Activated CD4-positive, CD25-positive, alpha-beta regulatory T cell treated with anti-CD3 and anti-CD28 coated beads, Interleukin-2, amount 50 U/mL, for 72 hours (primary cell): ENCODE measurements at places on chromosomes 3 and 15.

DNA sequence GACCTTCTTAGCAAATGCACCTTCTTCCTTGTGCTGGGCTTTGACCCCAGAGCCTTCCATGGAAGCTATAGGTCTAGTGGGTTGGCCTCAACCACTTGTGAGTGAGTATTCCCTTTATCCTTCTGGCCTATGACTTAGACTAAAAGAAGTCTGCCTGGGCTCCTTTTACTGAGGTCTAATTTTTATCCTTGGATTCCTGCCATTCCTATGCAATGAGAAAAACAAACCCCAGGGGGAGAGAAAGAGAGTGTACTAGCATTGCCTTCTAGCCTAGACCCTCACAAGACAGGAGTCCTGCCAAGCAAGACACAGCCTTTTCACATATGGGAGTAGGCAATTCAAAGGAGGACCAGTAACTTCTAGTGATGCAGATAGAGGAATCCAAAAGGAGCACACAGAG, 155.4 kb downstream of the PPM1L start:
- no peak for DNase-seq

- DNase-seq, result no peak
Measured at GRCh38 chr15:88385078-88385700, 82.0 kb downstream of the MRPL46 start.

DNA sequence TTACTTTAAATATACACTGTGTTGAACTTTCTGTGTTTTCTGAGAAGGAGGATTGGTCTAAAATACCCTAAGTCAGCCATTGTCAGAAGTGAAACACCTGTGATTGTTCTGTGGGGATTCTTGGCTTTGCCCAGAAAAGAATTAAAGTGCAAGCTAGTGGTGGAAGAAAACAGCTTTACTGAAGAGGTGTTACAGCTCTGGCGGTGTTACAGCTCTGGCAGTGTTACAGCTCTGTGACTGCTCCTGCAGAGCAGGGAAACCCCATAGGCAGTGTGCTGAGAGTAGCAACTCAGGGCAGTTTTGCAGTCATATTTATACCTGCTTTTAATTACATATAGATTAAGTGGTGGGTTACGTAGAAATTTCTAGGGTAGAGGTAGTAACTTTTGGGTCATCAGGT, 66.6 kb downstream of the C3orf20 start:
- DNase-seq, result no peak

DNA sequence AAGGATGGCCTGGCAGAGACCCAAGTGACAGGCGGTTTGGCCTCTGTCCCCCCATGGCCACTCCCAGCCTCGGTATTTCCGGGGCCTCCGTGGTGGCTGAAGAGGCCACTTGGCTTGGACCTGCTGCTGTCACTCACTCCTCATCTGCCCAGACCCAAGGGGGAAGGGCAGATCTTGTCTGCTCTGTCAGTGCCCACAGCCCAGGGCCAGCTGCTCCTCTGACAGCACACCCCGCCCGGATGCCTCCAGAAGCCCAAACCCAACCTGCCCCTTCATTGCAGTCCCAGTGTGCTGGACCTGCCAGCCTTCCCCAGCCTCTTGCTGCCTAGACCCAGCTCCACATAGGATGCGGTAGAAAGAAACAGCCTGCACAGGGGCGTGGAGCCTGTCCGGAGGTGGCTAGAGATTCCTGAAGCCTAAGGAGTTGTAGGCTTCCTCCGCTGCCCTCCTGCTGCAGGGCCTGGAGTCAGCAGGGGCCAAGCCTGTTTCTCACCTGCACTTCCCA, 52.0 kb downstream of the MAGEF1 start:
- no peak for DNase-seq

DNA sequence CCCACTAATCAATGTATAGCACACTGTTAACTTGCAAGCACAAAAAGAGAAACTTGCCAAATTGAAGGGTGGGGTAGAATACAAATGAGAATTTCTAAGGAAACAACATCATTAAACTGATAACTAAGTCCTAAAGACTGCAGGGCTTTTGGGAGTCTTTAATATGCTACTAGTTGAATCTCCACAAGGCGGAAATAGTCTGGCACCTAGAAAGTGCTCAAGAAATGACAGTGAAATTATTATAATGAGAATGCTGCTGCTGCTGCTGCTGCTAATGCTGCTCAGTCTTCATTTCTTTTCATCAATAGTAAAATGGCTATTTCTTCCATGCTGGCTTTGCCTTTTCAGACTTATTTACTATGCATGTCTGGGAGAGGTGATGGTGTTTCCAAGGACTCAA, 91.8 kb downstream of the BTD start:
- DNase-seq, result no peak

GRCh38 chr3:72860053-72860452, 11.8 kb upstream of the SHQ1 start:
- no peak for DNase-seq

- DNase-seq, result no peak
Measured at GRCh38 chr3:162658003-162658402, 1161.4 kb downstream of the OTOL1 start.

GRCh38 chr3:107825556-107825955, 265.3 kb downstream of the CD47 start:
- DNase-seq, result no peak

GRCh38 chr3:65713016-65713415, 325.7 kb downstream of the MAGI1 start:
- no peak for DNase-seq

- no peak for DNase-seq
Measured at GRCh38 chr3:98892263-98892662, 9.2 kb downstream of the DCBLD2 start.

DNA sequence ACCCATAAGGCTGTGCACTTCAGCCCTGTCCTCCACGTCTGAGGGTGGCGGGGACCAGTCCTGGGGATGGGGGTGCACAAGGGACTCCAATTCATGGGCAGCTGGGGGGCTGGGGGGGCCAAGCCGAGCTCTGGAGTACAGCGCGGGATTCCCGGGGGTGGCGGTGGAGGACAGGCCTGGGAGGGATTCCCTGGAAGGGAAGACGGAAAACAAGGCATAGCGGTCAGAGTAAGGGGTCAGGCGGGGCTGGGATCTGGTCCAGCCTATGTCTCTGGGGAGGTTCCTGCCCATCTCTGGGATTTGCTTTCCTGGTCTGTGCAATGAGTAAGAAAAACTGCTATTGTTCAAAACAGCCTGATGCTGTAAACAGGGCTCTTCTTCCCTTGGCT, 8.1 kb upstream of the IGDCC3 start:
- no peak for DNase-seq

GRCh38 chr3:52117537-52117936, 36.7 kb downstream of the POC1A start:
- DNase-seq, result no peak

DNA sequence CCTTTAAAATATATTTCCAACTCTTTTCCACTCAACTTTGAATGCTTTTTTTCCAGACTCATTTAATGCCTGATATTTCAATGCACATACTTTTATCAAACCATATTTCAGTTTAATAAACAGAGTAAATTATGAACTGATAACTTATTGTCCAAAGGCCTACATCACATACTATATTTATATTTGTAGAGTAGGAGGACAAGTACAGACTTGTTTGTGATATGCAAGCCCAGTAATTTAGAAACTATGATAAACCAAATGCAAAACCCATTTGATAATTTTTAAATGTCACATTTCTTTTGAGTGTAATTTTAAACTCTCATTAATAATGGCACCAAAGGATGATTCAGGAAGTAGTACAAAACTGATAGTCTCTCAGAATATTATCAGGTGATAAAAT, 3.3 kb downstream of the RFX7 start:
- no peak for DNase-seq

DNA sequence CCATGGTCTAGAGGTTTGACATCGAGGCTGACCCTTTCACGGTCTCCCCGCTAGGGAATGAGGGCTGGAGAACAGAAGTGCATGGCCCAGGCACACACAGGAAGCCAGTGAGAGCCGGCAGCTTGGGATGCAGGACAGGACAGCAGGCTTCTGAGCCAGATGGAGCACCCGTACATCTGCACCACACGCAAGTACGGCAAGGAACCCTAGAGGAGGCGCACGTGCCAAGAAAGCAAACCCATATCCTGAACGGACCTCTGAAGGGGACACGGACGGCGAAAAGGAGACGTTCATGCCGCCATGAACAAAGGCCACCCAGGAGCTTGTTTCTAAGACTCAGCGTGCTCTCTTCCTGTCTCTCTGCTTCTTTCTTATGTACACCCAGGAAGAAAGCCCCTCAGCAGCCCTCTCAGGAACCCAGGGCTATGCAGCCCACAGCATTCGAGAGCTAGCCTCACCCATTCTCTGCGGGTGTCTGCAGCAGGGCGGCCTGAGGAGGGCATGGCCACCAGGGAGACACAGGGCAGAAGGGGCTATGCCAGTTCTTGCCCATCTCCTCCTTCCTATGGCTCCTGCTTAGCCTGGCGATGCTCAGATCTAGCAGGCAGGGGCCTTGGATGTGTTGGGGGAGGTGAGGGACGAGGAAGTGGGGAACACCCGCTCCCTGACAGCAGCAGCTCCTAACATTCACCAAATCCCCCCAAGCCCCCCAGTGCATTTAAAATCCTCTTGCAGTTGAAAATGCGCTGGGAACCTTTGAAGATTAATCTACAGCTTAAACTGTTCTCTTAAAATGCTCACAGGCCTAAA, 81.3 kb downstream of the PCSK6 start:
- DNase-seq, result no peak

GRCh38 chr3:33113772-33114621, at the start of gene CRTAP:
Gene CRTAP, plus strand, starts transcription at chr3:33114014. Its CDS starts 64 bp downstream, at chr3:33114078.
- DNase-seq, result peak; percentile 86

DNA sequence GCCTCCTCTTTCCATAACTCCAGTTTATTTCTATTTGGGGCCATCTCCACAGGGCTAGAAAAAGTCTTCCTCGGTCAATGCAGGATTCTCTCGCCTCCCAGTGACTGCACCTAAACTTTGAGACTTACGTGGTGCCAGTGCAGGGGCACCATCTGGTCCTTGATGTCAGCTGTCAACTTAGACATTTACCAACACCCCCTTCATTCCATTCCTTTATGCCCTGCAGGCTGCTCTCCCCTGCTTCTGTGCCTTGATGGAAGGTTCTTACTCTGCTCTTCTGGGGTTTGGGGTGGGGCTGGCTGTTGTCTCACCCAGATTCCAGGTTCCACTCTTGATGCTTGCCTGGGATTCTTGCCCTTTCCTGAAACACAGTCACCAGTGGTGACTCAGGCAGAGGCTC, 101.8 kb downstream of the ST8SIA2 start:
- DNase-seq, result no peak

GRCh38 chr3:179037351-179037750, 34.3 kb downstream of the ZMAT3 start:
- no peak for DNase-seq

GRCh38 chr3:102129760-102130608, 280.7 kb downstream of the NFKBIZ start:
- DNase-seq, result no peak

DNA sequence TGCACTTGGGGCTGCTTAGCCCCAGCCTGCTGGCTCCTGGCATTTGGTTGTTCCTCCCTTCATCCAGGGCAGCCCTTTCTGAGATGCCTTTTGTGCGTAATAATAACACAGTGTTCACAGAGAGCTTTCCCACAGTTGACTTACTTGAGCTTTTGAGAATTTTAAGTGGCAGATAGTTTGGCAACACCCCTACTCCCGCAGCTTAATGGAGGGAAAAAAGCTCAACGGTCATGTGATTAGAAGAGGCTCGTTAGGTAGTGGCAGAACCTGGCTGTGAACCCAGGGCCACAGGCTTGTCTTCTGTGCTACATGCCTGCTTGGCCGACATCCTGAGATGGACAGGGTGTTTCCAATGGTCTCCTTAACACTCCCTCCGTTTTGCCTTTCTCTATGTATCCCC, 4.7 kb downstream of the KBTBD13 start:
- DNase-seq, result no peak

DNA sequence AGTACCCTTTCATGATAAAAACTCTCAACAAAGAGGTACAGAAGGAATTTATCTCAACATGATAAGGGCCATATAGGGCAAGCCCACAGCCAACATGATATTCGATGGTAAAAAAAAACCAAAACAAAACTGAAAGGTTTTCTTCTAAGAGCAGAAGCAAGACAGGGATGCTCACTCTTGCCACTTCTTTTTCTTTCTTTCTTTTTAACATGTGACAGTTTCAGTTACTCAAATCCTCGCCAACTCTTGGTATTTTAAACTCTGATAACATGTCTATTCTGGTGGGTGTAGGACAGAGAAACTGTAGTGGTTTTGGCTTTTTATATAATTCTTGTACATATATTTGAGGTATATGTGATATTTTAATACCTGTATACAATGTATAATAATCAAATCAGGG, 74.0 kb upstream of the NMNAT3 start:
- no peak for DNase-seq

- DNase-seq, result no peak
Measured at GRCh38 chr3:174294616-174295015, 564.5 kb upstream of the NAALADL2 start.

- DNase-seq, result no peak
Measured at GRCh38 chr15:100114100-100114499, 227.7 kb downstream of the ADAMTS17 start.

DNA sequence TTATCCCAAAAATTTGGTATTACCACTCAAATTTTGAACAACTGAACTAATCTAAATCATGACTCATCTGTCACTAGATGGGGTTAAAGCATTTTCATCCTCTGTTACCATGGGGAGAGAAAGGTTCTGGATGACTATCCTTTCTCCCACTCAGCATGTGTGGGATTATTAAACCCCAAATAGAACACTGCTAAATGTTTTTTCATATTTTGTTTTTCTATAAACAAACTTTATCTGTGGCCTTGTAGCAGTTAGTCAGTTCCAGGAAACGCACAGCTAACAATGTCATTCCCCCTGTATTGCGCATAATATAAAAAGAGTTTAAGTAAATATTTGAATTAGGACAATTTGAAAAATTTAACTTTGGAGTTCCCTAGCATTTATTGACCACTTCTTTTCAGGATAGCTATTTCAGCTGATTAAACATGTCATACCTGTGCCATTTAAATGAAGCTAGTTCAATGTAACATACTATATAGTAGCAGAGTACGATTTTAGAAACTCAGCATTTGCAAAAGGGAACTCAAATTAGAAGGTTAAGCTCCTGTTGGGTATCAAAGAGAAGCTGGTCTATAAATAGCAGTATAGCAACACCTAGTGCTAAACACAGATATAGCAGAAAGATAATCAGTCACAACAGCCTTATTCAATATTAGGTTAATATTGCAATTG, 9.2 kb upstream of the TMEM212 start:
- no peak for DNase-seq

GRCh38 chr3:14719006-14719405, 44.1 kb downstream of the C3orf20 start:
- no peak for DNase-seq

- DNase-seq, result no peak
Measured at GRCh38 chr15:40863660-40864270, 10.3 kb downstream of the RHOV start.

- no peak for DNase-seq
Measured at GRCh38 chr3:67744699-67745098, 90.3 kb upstream of the SUCLG2 start.

- DNase-seq, result no peak
Measured at GRCh38 chr3:181906338-181906737, 194.6 kb downstream of the SOX2 start.

- no peak for DNase-seq
Measured at GRCh38 chr15:80787316-80787715, 8.1 kb downstream of the CEMIP start.

DNA sequence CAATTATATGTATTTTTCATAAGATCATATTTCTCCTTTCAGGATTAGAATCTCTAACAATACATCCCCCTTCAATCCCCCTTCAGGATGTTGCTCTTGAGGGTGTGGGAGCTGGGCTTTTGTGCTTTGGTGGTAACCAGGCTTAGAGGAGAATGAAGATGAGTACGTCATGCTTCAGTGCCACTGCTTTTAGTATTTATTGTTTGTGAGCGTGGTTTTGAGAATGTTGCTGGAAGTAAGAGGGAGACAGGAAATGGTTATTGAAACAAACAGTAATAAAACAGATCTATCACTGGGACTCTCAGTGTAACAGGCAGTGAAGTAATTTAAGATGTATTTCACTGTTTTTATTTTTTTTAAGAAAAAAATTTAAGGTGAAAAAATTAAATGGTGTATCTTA, 35.3 kb downstream of the GBE1 start:
- DNase-seq, result no peak
